Activated naive CD8-positive, alpha-beta T cell treated with anti-CD3 and anti-CD28 coated beads, Interleukin-2, amount 10 ng/mL, durations not matched to agents 7 days and 5 days (primary cell): ENCODE measurements at places on chromosomes 12 and 14. TPM values are rescaled to one million over a fixed set of nuclear protein-coding genes. Genes with fewer than 3 reads are reported as not detected.

DNA sequence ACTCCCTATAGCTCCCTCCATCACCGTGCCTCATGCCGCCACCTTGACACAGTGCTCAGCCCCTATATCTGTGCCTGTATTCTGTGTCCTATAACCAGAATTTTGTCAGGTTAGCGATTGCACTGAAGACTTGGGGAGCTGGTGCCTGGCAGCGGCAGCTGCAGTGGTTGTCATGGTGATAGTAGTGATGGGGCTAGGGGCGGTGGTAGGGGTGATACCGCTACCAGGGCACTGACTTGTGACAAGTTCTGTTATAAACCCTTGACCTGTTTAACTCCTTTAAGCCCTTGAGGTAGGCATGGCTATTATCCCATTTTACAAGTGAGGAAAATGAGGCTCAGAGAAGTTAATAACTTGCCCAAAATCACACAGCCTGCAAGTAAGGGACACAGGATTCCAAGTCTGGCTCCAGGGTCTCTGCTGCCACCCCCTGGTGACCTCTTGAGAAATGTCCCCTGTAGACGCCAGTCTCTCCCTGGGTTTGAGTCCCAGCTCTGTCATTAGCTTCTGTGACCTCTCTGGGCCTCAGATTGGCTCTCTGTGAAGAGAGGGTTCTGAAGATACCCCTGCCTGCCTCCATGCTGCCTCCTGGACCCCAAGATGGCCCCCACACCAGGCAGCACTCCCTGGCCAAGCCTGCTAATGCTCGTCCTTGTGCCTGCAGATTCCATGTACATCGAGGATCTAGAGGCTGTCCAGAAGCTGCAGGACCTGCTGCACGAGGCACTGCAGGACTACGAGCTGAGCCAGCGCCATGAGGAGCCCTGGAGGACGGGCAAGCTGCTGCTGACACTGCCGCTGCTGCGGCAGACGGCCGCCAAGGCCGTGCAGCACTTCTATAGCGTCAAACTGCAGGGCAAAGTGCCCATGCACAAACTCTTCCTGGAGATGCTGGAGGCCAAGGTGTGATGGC, 121.9 kb downstream of the ESRRB start:
- DNase-seq, result no peak

GRCh38 chr14:94394581-94395207, 6.3 kb upstream of the SERPINA1 start:
- DNase-seq, result no peak

GRCh38 chr14:93963692-93964091, 12.7 kb downstream of the ASB2 start:
- DNase-seq, result no peak

DNA sequence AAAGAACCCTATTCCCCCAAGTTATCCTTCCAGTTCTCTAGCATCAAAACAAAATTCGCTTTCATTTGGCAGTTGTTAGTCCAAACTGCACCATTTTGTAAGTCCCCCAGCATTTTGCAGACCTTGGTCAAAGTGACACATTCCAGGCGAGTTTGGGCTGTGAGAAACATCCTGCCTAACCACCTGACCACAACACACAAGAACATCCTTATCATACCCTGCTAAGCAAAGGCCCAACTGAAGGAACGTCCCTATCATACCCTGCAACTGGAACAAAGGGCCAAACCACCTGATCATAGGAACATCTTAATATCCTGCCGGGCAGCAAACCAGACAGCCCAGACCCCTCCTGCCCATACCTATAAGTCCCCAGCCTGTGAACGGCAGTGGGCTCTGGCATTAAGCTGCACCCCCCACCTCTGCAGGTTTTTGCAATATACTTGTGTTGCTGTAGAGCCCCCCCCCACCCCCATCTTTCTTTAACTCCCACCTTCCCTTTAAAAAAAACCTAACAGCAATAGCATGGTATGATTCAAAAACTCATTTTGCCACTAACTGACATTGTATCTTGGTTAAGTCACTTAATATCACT, 2.7 kb downstream of the PCNX4 start:
- DNase-seq, result peak; percentile 33

TC2N gene
- total RNA-seq, result 163 TPM

OAS2 gene
- total RNA-seq, result 245 TPM

DNA sequence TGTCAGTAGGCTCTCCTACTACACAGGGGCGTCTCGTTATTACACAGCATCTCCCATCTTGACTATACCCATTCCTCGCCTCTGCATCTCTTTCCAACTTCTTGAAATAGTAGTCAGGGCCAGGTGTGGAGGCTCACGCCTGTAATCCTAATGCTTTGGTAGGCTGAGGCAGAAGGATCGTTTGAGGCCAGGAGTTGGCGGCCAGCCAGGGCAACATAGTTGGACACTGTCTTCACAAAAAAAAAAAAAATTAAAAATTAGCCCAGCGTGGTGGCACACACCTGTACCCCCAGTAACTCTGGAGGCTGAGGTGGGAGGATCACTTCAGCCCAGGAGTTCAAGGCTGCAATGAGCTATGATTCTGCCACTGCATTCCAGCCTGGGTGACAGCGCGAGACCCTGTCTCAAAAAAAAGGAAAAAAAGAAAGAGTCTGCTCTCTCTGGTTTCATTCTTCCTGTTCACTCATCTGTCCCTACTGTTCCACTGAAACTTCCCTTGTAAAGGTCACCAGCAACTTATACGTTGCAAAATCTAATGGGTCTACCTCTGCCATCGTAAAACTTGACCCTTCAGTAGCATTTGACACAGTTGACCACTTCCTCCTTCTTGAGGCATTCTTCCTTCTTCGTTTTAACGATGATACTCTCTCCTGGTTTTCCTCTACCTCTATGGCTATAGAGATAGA, 41.0 kb upstream of the PTGR2 start:
- DNase-seq, result no peak

- peak; percentile 43 for DNase-seq
These were observed 21.0 kb downstream of the CFL2 start for GRCh38 chr14:34693228-34693939.

GRCh38 chr12:130685250-130685787, 30.8 kb downstream of the RIMBP2 start:
- no peak for DNase-seq

DNA sequence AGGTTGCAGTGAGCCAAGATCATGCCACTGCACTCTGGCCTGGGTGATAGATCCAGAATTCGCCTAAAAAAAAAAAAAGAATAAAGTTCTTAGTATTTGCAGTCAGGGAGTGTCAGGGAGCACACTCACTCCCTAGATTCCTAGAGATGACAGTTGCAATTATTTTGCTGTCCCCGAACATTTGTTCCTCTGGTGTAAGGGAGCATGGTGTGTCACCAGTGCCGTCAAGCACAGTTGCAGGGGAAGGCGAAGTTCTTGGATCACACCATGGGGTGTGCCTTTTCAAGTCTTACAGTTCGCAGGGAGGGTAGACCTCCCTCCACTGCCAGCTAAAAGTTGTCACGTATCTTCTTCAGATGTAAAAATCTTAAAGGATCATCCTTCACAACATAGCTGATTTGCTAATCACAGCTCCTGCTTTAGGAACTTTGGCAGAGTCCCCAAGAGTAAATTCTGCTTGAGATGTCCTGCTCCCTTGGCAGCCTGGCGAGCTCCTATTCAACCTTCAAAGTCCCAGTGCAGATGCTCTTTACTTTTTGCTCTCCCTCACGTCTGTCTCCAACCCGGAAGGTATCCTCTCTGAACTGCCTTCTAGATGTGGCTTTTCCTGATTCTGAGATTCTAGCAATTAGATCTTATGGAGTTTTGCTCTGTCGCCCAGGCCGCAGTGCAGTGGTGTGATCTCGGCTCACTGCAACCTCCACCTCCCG, 11.3 kb downstream of the ACACB start:
- DNase-seq, result no peak
